ENCODE measurements at places on chromosomes 6 and 20.

DNA sequence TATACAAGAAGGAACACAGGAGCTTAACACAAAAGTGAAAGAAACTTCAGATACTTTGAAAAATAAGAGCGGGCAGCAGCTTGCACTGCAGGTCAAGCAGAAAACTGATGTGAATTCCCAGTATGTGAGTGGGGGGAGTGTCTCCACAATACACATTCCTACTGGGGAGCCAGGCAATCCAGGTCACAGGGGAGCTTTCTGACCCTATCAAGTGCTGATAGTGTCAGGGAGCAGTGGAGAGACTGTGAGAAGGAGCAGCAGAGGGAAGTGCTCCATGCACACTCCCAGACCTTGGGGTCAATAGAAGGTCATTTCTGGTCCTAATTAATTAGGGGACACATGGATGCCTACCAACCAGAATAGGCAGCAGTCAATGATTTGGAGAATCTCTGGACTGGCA is 59.4 kb downstream of the PDSS2 start:
- no peak for DNase-seq

GRCh38 chr6:139016337-139017213 is 12.0 kb upstream of the ABRACL start:
- DNase-seq = no peak

DNA sequence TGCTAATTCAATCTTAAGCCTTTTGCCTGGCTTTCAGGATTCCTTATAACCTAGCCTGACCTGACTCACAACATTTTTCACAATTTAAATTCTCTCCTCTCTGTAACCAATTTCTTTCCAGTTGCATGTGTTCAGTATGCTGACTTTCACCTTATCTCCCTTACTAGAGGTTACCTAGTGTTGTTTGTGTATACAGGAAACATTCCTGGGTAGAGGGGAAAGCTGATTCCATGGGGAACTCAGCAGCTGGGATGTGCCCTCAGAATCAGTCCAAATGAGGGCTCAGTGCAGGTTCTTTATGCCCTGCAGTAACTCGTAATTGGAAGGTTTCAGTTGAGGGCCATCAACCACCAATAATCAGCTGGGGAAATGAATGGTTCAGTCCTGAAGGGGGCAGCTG is 18.5 kb downstream of the PKIB start:
- DNase-seq = no peak

DNA sequence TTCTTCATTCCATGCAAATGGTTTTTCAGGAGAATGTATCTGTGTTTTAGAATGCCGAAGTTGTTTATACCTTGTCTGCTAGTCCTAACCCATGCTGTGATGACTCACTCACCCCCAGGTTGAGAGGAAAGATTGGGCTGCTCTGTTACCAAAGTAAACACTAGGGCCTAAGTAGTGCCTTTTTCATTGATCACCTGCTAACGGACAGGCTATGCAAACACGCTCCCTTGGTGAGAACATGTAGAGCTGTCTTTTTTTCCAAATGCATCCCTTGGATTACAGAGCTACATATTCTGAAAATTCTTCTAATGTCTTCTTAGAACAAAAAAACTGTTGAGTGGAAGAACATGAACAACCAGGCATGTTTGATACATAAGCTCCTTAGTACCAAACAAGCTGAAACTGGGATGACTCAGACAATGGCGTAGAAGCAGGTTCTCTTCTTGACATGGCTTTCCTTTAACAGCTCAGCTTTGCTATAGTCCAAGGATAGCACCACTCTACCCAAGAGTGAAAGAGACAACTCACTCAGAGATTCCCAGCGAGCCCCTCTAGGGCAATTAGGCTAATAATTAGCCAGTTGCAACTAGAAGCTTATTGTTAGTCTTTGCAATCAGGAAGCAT is 20.5 kb downstream of the PERP start:
- peak; percentile 71 for DNase-seq

DNA sequence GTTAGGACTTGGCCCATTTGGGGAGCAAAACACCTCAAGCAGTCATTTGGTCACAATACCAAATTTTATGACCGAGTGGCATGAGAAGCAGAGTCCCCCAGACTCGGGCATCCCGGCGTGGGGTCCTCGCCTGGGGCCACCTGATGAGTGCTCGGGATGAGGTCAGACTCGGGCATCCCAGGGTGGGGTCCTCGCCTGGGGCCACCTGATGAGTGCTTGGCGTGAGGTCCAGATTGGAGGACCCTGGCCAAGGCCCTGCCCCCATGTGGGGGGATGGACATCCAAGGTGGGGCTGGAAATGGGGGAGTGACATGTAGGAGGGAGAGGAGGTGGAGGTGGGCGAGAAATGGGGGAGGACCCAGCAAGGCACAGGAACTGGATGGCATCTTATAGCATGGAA is 56.1 kb upstream of the CST7 start:
- no peak for DNase-seq

DNA sequence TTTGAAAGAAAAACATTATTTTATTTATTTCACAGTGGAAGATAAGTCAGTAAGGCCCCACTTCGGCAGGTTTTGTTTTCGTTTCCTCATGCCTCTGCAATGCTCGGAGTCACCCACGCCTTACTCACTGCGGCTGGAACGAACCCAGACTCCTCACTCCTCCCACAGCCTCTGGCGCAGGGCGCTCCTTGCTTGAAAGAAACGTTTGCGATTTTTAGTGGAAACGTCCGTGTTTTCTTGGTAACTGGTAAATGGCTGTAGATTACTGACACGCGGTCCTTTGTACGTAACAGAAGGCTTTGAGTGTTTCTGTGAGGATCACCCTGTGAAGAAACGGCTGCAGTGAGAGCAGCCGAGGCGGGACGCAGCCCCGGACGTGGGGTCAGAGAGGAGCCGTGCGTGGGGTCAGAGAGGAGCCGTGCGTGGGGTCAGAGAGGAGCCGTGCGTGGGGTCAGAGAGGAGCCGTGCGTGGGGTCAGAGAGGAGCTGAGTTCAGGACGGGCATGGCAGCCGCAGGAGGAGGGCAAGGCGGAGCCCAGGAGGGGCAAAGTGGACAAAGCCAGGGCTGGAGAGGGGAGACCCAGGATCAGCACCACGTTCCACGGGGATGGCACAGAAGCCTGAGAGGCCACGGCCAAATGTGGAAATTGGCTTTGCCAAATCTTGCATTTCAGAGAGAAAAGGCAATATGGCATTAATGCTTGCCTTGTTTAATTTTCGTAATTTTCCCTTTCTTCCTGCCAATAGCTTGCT is 198.6 kb upstream of the THBS2 start:
- DNase-seq = peak; percentile 88

DNA sequence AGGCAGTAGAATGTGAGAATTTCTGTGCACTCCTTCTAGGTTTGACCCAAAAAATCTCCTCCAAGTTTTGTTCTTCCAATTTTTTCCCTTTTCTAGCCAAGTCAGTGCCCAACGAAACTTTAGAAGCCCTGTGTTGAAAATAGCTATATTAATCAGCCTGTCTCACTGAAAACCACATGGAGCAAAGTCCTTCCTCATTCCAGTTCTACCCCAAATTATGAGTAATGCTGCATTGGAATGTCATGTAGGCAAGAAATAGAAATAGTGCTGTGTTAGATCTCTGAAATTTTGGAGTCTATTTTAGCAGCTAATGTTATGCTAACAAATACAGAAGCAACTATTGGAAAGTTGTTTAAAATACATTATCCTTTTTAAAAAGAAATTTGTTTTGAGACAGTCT is 725.5 kb downstream of the TBC1D32 start:
- no peak for DNase-seq

GRCh38 chr20:49508435-49509199 is 26.1 kb upstream of the KCNB1 start:
- peak; percentile 48 for DNase-seq

GRCh38 chr6:134508862-134509498 is 191.1 kb upstream of the SGK1 start:
- DNase-seq = no peak

DNA sequence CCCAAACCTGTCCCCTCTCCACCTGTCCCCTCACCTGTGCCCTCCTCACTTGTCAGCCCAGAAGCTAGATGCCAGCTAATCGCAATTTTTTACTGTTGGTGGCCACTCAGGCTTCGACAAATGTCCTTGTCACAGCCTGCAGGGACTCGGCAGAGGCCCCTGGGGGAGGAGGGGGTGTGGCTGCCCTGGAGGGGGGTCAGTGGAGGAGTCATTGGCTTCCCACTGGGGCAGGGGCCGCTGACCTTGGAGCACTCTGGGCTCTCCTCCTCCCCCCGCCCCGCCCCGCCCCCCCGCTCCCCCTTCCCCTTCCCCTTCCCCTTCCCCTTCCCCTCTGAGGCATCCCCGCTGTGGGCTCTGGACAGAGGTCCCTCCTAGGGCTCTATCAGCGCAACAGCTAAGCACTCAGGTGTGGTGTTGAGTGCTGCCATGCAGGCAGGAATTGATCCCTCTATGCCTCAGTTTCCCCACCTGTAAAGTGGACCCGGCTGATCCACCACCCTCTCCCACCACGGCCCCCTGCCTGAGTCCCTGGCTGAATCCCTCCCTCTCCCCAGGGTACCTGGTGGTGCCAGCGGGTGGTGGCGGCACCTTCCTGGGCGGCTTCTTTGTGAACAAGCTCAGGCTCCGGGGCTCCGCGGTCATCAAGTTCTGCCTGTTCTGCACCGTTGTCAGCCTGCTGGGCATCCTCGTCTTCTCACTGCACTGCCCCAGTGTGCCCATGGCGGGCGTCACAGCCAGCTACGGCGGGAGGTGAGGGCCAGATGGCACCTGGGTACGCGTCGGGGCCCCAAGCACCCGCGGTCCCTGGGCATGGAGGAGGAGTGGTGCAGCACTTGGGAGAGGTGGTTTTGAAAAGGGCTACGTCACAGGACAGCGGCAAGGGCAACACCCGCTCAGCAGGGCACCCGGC is 23.8 kb downstream of the SLCO4A1 start:
- no peak for DNase-seq

GRCh38 chr6:8589941-8590729 is 154.8 kb upstream of the SLC35B3 start:
- DNase-seq = peak; percentile 5

DNA sequence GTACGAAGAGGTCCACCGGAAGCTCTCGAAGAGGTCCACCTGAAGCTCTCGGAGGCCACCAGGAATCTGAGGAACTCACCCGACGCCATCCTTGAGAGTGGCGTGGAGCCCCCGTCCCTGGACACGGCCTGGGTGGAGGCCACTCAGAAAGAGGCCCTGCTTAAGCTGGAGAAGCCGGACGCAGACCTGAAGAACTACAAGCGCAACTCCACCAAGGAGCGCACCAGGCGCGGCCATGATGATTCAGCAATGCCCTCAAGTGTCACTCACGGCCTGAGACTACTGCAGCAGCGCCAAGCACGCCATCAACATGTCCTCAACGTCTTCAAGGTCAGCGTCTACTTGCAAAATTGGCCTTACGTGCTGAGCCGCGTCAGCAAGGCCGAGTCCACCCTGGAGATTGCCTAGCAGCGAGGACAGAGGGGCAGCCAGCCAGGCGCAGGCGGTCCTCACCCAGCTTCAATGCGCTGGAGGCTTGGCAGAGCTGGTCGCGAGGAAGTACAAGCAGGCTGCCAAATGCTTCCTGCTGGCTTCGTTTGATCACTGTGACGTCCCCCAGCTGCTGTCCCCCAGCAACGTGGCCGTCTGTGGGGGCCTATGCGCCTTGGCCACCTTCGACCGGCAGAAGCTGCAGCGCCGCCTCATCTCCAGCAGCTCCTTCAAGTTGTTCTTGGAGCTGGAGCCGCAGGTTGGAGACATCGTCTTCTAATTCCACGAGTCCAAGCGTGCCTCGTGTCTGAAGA is 7.7 kb upstream of the GJA10 start:
- DNase-seq = no peak

- DNase-seq = no peak
These were observed 21.4 kb upstream of the MYL9 start for GRCh38 chr20:36519944-36520343.

DNA sequence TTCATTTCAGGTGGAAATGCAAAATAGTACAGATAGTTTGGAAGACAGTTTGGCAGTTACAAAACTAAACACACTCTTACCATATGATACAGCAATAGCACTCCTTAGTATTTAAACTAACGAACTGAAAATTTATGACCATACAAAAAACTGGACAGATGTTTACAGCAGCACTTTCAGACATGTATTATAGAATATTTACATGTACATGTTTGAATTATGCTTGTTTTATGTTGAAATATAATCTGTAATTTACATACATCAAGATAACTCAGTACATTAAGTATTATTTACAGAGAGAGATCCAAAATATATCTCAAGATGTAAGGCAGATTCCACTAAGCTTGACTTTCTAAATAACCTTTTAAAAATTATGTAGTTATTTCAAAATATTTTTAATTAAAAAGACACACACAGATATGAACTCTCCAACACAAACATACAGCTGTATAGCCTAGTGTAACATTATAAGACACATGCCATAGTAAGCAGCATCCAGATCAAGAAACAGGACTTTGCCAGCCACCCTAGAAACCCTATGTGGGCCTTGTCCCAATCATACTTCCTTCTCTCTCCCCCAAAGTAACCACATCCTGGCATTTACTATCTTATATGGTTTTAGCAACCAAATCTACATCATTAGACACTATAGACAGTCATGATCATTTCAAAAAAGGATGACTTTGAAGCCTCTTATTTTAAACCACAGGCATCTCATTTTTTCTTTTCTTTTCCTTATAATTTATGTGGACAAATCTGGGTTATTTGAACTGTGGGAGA is 82.2 kb downstream of the MAN1A1 start:
- no peak for DNase-seq

GRCh38 chr6:105592329-105592728 is 189.4 kb upstream of the PREP start:
- peak; percentile 80 for DNase-seq

GRCh38 chr6:143976806-143977349 is 31.2 kb downstream of the PLAGL1 start:
- DNase-seq = no peak

GRCh38 chr20:25249198-25249931 is 1.5 kb downstream of the PYGB start:
- DNase-seq = no peak

DNA sequence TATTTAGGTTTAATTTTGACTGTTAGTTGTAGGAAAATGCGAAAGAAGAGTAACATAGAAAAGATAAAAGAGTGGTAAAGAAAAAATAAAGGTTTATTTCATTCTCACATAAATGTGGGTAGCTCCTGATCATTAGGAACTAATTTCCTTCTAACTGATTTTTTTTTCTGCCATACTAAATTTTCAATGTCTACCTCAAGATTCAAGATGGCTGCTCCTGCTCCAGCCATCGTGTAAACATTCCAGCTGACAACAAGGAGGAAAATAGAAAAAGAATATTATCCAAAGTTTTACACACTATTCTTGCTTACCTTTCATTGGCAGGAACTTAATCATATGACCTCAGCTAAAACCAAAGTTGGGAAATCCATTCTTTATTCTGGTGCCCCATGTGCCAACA is 488.2 kb downstream of the LMBRD1 start:
- no peak for DNase-seq

Data from kidney glomerular epithelial cell (primary cell).